ENCODE measurements at places on chromosomes 13 and 19. TPM values are rescaled to one million over a fixed set of nuclear protein-coding genes. Genes with fewer than 3 reads are reported as not detected.

The MEDAG gene
- 58.7 TPM for total RNA-seq

The ACER1 gene
- not detected for total RNA-seq

The ZNF230 gene
- total RNA-seq: 4.6 TPM

The ZFP36 gene
- total RNA-seq: 32.4 TPM

DNA sequence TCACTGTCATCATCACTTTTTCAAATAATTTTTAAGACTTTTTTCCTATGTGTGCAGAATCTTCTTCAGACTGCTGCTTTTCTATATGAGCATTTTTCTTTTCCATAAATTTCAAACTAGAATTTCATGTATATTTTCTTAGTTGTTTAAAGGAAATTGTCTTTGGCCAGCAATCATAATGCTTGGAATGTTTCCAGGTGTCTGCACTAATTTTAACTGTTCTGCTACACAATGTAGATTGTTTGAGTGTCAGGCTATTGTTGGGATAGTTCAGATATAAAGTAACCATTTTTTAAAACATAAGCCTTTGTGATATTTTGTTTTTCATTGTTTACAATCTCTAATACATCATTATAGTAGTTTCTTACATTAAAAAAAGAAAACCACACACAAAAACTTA, 1418.5 kb downstream of the EFNB2 start:
- H3K4me3 ChIP-seq: no peak overlapping the region
- H3K27ac ChIP-seq: no peak overlapping the region

DNA sequence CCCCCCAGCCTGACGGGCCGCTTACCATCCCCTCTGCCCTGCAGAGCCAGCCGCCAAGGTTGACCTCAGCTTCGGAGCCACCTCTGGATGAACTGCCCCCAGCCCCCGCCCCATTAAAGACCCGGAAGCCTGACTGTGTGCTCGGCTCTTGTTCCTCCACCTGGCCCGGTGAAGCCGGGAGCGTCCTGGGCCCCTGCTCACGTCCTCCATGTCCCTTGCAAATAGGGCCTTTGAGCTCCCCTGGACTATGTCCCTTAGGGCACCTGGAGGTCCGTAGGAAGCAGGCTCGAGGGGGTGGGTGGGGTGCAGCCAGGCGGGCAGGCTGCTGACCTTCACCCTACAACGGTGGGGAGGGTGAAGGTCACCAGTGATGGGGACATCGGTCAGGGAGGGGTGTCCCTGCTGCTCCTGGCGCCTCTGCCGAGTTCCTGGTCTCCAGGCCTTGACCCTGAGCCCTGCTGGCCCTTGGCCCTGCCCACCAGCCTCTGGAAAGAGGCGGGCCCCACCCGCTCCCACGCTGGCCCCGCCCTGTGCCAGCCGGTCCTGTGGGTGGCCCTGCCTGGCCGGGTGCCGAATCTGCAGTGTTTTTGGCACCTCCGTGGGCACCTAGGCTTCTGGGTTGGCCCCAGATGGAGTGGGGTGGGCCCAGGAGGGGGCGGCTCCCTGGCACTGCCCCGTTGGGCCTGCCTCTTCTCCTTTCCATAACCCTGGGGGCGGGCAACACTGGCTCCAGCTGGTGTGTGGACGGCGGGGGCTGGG, 3.3 kb downstream of the ATP5F1D start:
- H3K4me3 ChIP-seq: no peak overlapping the region
- peak; percentile 89 for DNase-seq
- H3K27ac ChIP-seq: peak overlapping the region; percentile 61
- H3K36me3 ChIP-seq: peaks cover 1% of the 10 kb centered on the region
- peaks cover 57% of the 10 kb centered on the region for H3K4me1 ChIP-seq

GRCh38 chr19:4687396-4687795, 17.3 kb upstream of the MYDGF start:
- no peak for DNase-seq
- H3K4me3 ChIP-seq: no peak overlapping the region
- no peaks in the 10 kb centered on the region for H3K4me1 ChIP-seq
- no peaks in the 10 kb centered on the region for H3K27me3 ChIP-seq
- H3K27ac ChIP-seq: no peak overlapping the region
- peaks cover 67% of the 10 kb centered on the region for H3K36me3 ChIP-seq

GRCh38 chr13:104841110-104841509, 1694.4 kb downstream of the EFNB2 start:
- no peak for DNase-seq
- no peaks in the 10 kb centered on the region for H3K4me1 ChIP-seq
- no peak overlapping the region for H3K4me3 ChIP-seq
- no peaks in the 10 kb centered on the region for H3K36me3 ChIP-seq

GRCh38 chr13:26254583-26255111, 718 bp downstream of the CDK8 start:
- peaks cover 6% of the 10 kb centered on the region for H3K4me1 ChIP-seq
- peak; percentile 69 for DNase-seq
- H3K4me3 ChIP-seq: peak overlapping the region; percentile 76
- peak overlapping the region; percentile 93 for H3K27ac ChIP-seq

GRCh38 chr19:47633517-47633916, 24.6 kb downstream of the BICRA start:
- no peak overlapping the region for H3K4me3 ChIP-seq
- no peaks in the 10 kb centered on the region for H3K36me3 ChIP-seq
- H3K27me3 ChIP-seq: no peaks in the 10 kb centered on the region

GRCh38 chr13:90618133-90618532, 729.4 kb upstream of the MIR17HG start:
- DNase-seq: no peak
- H3K36me3 ChIP-seq: no peaks in the 10 kb centered on the region
- no peaks in the 10 kb centered on the region for H3K27me3 ChIP-seq
- no peaks in the 10 kb centered on the region for H3K4me1 ChIP-seq
- no peak overlapping the region for H3K4me3 ChIP-seq

DNA sequence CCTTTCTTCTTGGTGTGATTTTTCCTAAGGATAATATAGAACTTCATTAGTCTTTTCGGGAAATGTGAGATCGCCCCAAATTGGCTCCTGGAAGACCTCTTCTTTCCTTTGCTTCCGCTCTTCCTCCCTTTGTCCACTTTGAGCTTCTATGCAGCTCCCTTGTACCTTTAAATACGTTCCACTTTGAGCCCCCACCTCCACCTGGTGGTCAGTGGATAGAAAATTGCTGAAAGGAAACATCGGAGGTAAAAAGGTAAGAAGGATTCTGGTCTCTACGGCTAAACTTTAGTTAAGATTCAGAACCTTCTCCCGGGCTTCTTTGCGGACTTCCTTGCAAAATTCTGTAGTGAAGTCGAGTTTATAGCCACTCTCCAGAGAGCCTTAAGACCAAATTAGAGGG, 55.0 kb upstream of the TM9SF2 start:
- no peaks in the 10 kb centered on the region for H3K36me3 ChIP-seq
- H3K27me3 ChIP-seq: no peaks in the 10 kb centered on the region

- no peaks in the 10 kb centered on the region for H3K36me3 ChIP-seq
- no peak overlapping the region for H3K4me3 ChIP-seq
- H3K4me1 ChIP-seq: no peaks in the 10 kb centered on the region
- H3K27me3 ChIP-seq: no peaks in the 10 kb centered on the region
- no peak overlapping the region for H3K27ac ChIP-seq
These were observed 261.6 kb downstream of the GPC5 start for GRCh38 chr13:91660076-91660415.
